IMR-90 (cell line): ENCODE measurements at places on chromosomes 4 and X. TPM values are rescaled to one million over a fixed set of nuclear protein-coding genes. Genes with fewer than 3 reads are reported as not detected.

DNA sequence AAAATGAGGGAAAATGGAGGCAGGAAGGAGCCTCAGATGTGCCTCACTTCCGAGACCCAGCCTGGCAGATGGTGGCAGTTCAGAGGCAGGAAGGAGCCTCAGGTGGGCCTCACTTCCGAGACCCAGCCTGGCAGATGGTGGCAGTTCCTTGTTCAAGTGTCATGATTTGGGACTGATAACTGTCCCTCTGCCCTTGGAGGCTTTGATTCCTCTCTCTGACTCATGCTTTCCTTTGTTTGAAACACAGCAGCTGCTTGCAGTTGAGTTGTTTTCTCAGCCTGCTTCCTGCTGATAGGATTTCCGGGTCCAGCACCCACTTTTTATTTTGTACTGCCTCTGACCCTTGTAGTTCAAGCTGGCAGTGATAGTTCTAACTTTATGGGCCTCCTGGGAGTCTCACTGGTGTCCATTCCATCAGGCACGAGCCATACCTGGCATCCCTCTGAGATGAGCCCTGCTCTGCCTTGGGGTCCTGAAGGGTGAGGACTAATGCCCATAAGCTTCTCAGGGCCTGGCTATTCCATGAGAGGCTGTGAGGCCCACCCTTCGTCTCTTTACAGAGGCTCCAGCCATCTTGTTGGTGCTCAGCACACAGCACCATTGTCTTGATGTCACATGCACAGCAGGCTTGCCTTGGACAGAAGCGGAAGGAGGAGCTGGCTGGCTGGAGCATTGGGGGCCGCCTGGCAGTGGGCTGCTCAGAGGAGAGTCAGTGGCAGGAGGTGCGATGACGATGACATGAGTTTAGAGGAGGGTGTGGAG is 13.0 kb downstream of the RGS12 start:
- no peak overlapping the region for H3K4me3 ChIP-seq
- peak; percentile 62 for DNase-seq
- no peaks in the 10 kb centered on the region for H3K36me3 ChIP-seq

DNA sequence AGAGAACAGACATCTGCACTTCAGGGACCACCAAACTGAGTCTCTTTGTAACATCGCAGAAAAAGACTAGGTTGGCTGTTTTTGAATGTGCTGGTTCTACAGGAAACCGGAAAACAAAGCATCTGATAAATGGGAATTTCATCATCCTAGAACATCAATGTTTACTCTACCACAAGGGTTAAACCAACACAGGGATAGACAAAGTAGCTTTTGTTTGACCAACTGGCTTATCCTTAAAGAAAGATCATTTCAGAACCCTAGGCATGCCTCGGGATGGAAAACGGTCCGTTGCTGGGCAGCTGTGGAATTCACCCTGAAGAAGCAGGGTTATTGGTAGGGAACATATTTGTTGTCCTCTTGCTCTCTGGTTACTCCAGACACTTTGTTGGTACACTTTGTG is 2355.5 kb upstream of the AGA start:
- H3K4me3 ChIP-seq = no peak overlapping the region
- no peaks in the 10 kb centered on the region for H3K27me3 ChIP-seq
- no peaks in the 10 kb centered on the region for H3K4me1 ChIP-seq

- H3K4me1 ChIP-seq = no peaks in the 10 kb centered on the region
- H3K4me3 ChIP-seq = no peak overlapping the region
- DNase-seq = peak; percentile 23
- H3K36me3 ChIP-seq = no peaks in the 10 kb centered on the region
Observed at GRCh38 chr4:150962245-150962644, 52.8 kb downstream of the LRBA start.

DNA sequence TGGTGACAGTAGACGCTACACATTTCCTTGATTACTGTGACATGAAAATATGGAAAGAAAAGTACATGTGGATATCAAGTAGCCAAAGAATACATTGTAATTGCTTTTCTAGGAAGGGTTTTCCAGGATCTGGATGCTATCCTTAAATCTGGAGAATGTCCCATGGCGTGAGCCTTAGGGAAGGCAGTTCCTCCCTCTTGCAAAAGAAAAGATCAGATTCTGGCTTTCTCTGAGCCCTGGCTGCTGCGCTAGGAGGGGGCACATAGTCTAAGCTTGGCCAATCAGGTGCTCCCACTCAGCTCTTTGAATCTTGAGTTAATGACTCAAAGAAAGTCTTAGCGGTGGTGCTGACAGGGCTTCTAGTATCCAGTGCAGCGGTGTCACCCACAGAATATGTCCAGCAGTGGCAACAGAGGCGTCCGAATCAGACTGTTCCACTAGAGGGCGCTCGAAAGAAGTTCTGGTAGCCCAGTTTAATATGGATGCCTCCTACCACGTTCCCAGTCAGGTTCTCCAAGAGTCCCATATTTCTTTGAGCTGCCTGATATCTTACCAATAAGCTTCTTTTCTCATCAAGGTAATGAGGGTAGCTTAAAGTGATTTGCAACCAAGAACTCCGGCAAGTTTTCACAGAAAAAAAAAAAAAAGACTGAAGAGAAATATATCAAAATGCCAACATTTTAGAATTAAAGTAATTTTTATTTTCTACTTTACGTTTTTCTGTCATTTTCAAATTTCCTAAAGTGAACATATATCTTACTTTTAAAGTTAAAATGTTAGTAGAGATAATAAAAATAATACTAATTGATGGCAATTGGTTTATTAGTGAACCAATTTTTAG is 213.4 kb upstream of the S100G start:
- peak; percentile 75 for DNase-seq
- H3K27me3 ChIP-seq = peaks cover 1% of the 10 kb centered on the region; the same call in 1 of the 2 replicates
- no peak overlapping the region for H3K4me3 ChIP-seq
- H3K27ac ChIP-seq = no peak overlapping the region
- no peaks in the 10 kb centered on the region for H3K36me3 ChIP-seq

GRCh38 chrX:30275498-30275897 is 28.6 kb downstream of the MAGEB1 start:
- peak; percentile 13 for DNase-seq
- no peak overlapping the region for H3K4me3 ChIP-seq
- H3K27ac ChIP-seq = no peak overlapping the region
- H3K27me3 ChIP-seq = no peaks in the 10 kb centered on the region
- H3K4me1 ChIP-seq = no peaks in the 10 kb centered on the region
- H3K36me3 ChIP-seq = no peaks in the 10 kb centered on the region

SLC16A2 gene
- total RNA-seq = 5.3 and 6.1 TPM in 2 replicates

MAGEA8 gene
- total RNA-seq = not detected in 2 replicates

- no peaks in the 10 kb centered on the region for H3K27me3 ChIP-seq
- H3K36me3 ChIP-seq = peaks cover 2% of the 10 kb centered on the region; the same call in 1 of the 2 replicates
- H3K27ac ChIP-seq = no peak overlapping the region
- DNase-seq = no peak
Observed at GRCh38 chr4:16255730-16256129, 29.5 kb upstream of the TAPT1 start.

DNA sequence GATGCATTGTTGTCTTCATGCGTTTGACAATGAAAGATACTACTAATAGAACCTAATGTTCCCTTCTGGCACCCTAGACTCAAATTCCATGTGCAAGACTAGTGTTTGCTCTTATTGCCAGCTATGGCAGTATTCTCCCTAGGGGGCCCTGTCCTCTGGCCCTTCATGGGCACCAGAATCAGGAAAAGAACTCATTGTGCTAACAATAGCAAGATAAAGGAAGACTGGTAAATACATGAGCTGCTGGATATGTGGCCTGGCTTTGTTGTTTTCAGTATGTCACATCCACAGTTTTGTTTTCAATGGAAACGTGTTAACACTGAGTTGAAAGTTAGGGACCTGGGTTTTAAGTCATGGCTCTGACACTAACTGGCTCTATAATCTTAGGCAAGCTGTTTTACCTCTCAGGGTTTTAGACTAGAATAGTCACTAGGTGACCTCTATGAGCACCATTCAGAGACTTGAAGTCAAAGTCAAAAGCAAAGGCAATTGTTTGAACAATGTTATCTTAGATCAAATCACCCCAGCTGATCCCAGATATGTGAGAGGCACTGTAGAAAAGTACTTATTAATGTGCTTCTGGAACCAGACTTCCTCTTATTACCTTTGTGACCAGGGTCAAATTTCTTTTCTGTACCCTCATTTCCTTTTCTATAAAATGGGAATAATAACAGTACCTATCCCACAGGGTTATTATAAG is 253.7 kb upstream of the DIAPH2 start:
- H3K4me3 ChIP-seq = no peak overlapping the region
- H3K27ac ChIP-seq = no peak overlapping the region
- H3K27me3 ChIP-seq = no peaks in the 10 kb centered on the region
- H3K4me1 ChIP-seq = no peaks in the 10 kb centered on the region; the same call in 1 of the 2 replicates
- DNase-seq = no peak

ZIC3 gene
- not detected in 2 replicates for total RNA-seq

PLP1 gene
- total RNA-seq = 0.18 and 0.28 TPM in 2 replicates

DNA sequence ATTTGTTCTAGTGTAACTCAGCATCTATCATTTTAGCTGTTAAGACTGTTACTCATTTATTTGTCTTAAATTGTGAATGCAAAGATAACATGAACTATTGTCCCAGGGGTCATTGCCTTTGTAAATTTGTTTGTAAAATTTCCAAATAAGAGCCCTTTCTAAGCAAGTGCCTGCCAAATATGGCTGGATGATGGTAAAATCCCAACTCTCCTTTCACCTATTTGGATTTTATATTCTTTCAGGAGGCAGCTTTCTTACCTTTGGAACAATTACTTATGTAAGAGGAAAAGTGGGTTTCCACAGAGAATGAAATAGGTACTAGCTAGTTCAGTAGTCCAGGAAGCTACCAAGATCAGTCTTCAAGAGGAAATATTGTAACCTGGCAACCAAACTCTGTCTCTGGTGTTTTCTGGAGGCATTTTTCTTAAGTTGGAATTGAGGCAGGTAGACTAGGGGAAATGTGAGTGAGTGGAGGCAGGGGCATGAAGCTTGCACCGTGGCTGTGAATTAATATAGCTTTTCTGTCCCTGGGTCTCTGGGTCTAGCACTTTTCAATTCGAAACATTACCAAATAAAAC is 363.0 kb upstream of the ZCCHC13 start:
- no peak overlapping the region for H3K27ac ChIP-seq
- peaks cover 2% of the 10 kb centered on the region; the same call in 1 of the 2 replicates for H3K4me1 ChIP-seq
- no peaks in the 10 kb centered on the region; the same call in 1 of the 2 replicates for H3K27me3 ChIP-seq
- no peak for DNase-seq

- no peaks in the 10 kb centered on the region for H3K36me3 ChIP-seq
- H3K27me3 ChIP-seq = no peaks in the 10 kb centered on the region
- peaks cover 18% of the 10 kb centered on the region for H3K4me1 ChIP-seq
- no peak overlapping the region for H3K27ac ChIP-seq
Observed at GRCh38 chr4:140131675-140132229, 22.2 kb downstream of the MAML3 start.

- no peak overlapping the region for H3K27ac ChIP-seq
- H3K4me3 ChIP-seq = no peak overlapping the region
- no peaks in the 10 kb centered on the region for H3K4me1 ChIP-seq
- DNase-seq = no peak
- no peaks in the 10 kb centered on the region for H3K36me3 ChIP-seq
- H3K27me3 ChIP-seq = no peaks in the 10 kb centered on the region
Observed at GRCh38 chrX:148865277-148866210, 365.1 kb downstream of the AFF2 start.

DNA sequence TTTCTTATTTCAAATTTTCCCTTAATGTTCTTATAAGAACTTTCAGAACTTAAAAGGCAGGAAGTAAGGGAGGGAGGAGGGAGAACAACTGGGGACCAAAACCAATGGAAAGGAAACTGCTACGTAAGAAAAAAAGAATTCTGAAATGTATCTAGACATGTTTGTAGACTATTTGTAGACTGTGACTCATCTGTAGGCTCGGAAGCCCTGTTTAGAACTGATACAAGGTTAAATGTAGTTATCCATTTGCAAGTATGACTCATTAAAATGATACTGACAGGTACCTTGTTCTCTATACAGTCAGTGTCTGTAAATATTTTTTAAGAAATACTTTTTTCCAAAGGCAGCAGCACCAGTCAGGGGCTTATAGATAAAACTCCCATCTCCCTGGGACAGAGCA is 202.0 kb downstream of the DHX15 start:
- DNase-seq = peak; percentile 78
- H3K36me3 ChIP-seq = no peaks in the 10 kb centered on the region
- H3K4me3 ChIP-seq = no peak overlapping the region
- H3K27ac ChIP-seq = no peak overlapping the region

DNA sequence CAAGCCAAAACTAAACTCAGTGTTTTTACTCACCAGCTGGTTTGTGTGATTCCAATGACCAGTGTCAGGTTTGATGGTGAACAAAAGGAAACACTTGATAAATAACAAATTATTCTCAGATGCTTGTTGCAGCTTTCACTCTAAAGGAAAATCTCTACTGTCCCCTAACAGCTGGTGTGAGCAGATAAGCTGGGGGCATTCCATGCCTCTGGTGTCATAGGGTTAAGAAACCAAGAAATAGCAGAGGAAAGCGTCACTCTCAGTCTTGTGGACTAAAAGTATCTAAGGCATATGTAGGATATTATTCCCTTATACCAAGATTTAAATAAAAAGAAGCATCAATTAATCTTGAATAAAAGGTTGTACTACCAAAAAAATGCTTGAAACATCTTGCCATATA is 24.3 kb downstream of the TRPC5 start:
- H3K36me3 ChIP-seq = no peaks in the 10 kb centered on the region
- H3K4me3 ChIP-seq = no peak overlapping the region
- peaks cover 2% of the 10 kb centered on the region; the same call in 1 of the 2 replicates for H3K27me3 ChIP-seq
- H3K27ac ChIP-seq = peak overlapping the region; percentile 71; the same call in 1 of the 2 replicates
- H3K4me1 ChIP-seq = peaks cover 3% of the 10 kb centered on the region; the same call in 1 of the 2 replicates

VEGFD gene
- total RNA-seq = under 0.01 and 0.18 TPM in 2 replicates

DNA sequence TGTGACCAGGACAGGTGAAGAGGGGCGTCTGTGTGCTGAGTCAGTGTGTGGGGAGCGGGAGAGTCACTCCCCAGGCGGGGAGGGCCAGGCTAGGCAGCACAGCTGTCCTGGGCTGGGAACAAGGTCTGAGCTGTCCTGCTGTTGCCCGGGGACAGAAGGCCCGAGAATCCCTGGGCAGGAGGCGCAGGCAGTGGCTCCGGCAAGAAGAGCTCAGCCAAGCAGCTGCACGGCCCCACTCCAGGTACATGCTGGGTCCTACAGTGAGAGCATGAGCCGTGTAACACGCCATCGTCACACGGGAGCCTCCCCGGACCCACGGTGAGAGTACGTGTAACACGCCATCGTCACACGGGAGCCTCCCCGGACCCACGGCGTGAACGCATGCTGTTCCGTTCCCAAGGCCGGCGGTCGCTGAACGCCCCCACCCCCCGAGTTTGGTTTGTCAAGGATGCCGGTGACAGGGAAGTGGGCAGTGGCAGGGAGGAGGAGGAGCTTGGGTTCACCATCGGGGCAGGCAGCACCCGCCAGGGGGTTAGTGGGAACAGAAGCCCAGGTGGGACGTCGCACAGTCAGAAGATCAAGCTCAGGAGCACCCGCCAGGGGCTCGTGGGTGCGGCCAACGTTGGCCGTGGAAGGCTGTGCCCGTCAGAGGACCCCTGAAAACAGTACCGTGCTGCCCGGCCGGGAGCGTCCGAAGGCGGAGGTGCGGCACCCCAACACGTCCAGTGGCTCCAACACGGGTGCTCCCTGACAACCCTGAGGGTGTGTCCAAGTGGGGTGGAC is 15.6 kb downstream of the PPP2R3B start:
- peaks cover 8% of the 10 kb centered on the region for H3K4me1 ChIP-seq
- no peak for DNase-seq
- H3K4me3 ChIP-seq = no peak overlapping the region

MCF2 gene
- under 0.01 TPM in 1 of 2 replicates, not detected in the other for total RNA-seq

GRCh38 chr4:159856451-159856850 is 753.6 kb downstream of the RAPGEF2 start:
- H3K27me3 ChIP-seq = no peaks in the 10 kb centered on the region
- H3K27ac ChIP-seq = no peak overlapping the region
- no peaks in the 10 kb centered on the region for H3K4me1 ChIP-seq
- no peaks in the 10 kb centered on the region for H3K36me3 ChIP-seq
- DNase-seq = no peak
- H3K4me3 ChIP-seq = no peak overlapping the region

CFAP47 gene
- under 0.01 TPM in 1 of 2 replicates, not detected in the other for total RNA-seq

GRCh38 chr4:3284734-3285557 is 7.9 kb upstream of the RGS12 start:
- no peaks in the 10 kb centered on the region for H3K36me3 ChIP-seq
- peaks cover 9% of the 10 kb centered on the region; the same call in 1 of the 2 replicates for H3K27me3 ChIP-seq
- no peak for DNase-seq
- no peak overlapping the region for H3K4me3 ChIP-seq
